ENCODE measurements at places on chromosomes 2 and 18. TPM values are rescaled to one million over a fixed set of nuclear protein-coding genes. Genes with fewer than 3 reads are reported as not detected.

TACR1 gene
- not detected for total RNA-seq

RAX gene
- total RNA-seq: not detected

SH2D6 gene
- not detected for total RNA-seq

KLHL29 gene
- total RNA-seq: 4.0 TPM

ADD2 gene
- total RNA-seq: 0.88 TPM

FECH gene
- 31.2 TPM for total RNA-seq

ASXL3 gene
- 2.2 TPM for total RNA-seq

PTPRM gene
- 22.2 TPM for total RNA-seq

ABCG8 gene
- total RNA-seq: not detected

RNF125 gene
- total RNA-seq: 0.65 TPM

ZNF407 gene
- total RNA-seq: 5.2 TPM

PROKR1 gene
- total RNA-seq: 0.13 TPM

KCNG2 gene
- total RNA-seq: 4.7 TPM

SCN2A gene
- 0.26 TPM for total RNA-seq

EDAR gene
- total RNA-seq: not detected

DPYSL5 gene
- not detected for total RNA-seq

PFN4 gene
- 0.39 TPM for total RNA-seq

PLGLB2 gene
- total RNA-seq: 0.32 TPM

HJURP gene
- 8.4 TPM for total RNA-seq

CENPA gene
- 7.7 TPM for total RNA-seq

SP110 gene
- 10.5 TPM for total RNA-seq

DSG1 gene
- total RNA-seq: not detected

CERS6 gene
- 14.5 TPM for total RNA-seq

VWC2L gene
- not detected for total RNA-seq

SAG gene
- total RNA-seq: not detected

CIB4 gene
- total RNA-seq: not detected

TDRD15 gene
- total RNA-seq: not detected

MBD5 gene
- total RNA-seq: 26.3 TPM

CNGA3 gene
- not detected for total RNA-seq

DQX1 gene
- total RNA-seq: not detected

C2orf72 gene
- total RNA-seq: 0.26 TPM

BBS5 gene
- 12.1 TPM for total RNA-seq
